ENCODE measurements at places on chromosomes 7 and 10.

GRCh38 chr7:108189733-108190388, 59.7 kb upstream of the LAMB4 start:
- DNase-seq = no peak

DNA sequence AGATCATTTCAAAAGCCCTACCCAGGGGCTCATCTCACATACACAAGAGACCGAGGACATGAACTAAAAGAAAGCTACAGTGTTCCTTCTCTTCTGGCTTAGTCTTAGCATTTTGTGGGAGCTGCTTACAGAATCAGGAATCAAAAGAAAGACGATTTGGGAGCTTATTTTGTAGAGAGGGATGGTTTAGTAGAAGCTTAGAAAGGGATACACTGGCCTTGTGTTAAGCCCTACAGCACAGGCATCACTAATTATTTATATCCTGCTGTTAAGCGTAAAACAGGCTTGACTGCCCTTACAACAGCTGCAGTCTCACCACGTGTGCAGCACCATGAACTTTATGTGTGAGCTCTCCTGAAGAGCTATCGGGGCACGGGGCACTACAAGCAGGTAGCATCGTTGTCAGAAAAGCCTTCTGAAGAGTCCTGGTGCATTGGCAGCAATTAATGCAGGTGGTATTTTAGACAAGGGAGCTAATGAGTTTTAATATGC, 798.3 kb downstream of the NXPH1 start:
- DNase-seq = no peak

GRCh38 chr10:73915206-73915851, 4.4 kb downstream of the PLAU start:
- no peak for DNase-seq

DNA sequence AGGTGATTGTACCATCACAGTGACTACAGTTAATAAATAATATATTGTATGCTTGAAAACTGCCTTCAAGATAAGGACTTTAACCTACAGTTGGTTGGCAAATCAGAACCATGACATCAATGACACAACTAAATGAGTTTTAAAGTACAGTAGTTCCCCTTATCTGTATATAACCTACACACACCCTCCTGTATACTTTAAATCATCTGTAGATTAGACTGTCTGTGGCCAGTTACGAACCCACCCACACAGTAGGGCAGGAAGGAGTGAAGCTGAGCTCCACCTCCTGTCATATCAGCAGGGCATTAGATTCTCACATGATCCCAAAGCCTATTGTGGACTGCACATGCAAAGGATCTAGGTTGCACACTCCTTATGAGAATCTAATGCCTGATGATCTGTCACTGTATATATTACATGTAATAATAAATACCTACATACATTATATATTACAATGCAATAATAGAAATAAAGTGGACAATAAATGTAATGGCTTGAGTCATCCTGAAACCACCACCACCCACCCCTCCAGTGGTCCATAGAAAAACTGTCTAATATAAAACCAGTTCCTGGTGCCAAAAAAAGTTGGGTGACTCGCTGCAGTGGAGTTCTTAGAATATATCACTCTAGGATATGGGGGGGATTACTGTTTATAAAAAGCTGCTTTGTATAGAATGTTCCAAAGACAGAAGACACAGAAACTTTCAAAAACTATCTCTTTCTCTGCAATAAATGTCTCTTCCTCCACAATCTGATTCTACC, 5.6 kb downstream of the TPK1 start:
- DNase-seq = no peak

DNA sequence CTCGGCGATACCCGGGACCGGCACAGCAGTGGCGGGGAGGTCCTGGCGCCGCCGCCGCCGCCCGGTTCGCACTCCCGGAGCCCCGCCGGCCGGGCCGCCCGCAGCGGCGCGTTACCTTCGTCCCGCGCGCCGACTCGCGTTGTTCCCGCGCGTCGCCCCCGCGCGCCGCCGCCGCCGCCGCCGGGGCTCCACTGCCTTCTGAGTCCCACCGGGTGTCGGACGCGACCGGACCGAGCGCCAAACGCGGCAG, at the start of gene EZH2:
Gene EZH2 (minus strand): TSS at position 243 of the 250 bp plus-strand sequence. CDS start 36,993 bp downstream, outside the sequence.
- DNase-seq = no peak

DNA sequence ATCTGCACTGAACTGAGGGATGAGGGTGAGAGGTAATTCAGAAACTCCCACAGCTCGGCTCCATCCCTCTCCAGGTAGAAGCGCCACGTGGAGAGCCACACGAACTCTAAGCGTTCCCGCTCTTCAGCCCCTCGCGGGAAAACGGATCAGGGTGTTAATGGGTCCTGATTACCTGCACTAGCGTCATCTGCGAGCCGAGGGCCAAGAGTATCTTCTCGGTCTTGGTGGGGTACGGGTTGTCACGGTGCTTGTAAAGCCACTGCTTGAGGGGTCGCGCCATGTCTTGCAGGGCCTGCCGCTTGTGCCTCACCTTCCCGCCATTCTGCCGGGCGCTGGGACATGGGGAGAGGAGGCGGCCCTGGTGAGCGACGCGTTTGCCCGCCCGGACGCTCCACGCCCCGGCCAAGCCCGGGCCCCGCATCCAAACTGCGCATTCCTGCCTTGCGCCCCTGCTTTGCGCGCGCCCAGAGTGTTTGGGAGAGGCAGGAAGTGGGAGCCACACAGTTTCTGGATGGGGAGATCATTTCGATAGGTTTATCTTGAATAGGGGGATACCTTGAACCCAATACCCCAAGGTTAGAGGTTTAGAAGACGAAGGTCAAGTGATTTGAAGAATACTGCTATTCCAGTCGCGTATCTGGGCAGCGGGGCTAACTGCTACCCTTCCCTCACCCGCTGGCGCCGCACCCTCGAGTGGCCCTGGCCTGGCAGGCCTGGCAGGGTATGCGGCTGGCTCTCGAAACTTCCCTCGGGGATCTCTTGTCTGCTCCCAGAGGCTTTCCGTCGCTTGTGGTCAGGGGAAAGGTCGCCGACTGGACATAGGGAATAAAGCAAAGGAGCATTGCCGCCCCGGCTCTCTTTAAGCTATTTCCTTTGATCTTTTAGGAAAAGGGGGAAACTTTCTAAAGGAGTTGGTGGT, 4.2 kb downstream of the MKX start:
- DNase-seq = no peak

DNA sequence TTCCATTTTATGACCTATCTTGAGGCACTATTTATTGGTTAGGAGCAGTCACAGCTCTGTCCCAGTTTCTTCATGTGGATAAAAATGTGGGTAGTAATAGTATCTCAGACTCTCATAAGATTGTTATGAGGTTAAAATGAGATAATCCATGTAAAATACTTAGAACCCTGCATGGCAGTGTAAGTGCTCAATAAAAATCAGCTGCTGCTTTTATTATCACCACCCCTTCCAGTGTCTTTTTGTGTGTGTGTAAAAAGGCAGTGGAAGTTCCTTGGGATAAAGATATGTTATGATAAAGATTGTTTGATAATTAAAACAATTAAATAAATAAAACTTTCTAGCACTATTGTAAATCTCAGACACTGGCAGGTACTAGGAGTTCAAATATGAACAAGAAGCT, 15.5 kb downstream of the TES start:
- DNase-seq = no peak

GRCh38 chr7:26029911-26030310, 122.1 kb upstream of the NFE2L3 start:
- no peak for DNase-seq

DNA sequence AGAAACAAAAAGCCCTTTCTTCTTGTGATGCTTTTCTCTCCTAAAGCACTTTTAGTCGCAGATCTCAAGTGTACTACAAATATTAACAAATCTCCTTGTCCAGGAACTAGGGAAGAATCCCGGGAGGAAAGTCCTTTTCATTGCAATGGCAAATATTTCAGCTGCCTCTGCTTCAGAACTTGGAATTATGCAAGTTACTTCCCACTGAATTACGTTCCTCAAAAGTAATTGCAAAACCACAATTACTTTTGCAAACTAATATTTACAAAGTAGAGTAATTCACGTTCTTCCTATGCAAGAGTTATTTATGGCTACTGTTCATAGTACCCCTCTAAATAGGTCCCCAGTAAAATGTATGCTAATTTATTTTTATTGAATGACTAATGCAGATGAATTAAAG, 14.5 kb downstream of the PRKCQ start:
- DNase-seq = no peak

- DNase-seq = no peak
Measured at GRCh38 chr7:85593355-85593754, 406.5 kb upstream of the SEMA3D start.

DNA sequence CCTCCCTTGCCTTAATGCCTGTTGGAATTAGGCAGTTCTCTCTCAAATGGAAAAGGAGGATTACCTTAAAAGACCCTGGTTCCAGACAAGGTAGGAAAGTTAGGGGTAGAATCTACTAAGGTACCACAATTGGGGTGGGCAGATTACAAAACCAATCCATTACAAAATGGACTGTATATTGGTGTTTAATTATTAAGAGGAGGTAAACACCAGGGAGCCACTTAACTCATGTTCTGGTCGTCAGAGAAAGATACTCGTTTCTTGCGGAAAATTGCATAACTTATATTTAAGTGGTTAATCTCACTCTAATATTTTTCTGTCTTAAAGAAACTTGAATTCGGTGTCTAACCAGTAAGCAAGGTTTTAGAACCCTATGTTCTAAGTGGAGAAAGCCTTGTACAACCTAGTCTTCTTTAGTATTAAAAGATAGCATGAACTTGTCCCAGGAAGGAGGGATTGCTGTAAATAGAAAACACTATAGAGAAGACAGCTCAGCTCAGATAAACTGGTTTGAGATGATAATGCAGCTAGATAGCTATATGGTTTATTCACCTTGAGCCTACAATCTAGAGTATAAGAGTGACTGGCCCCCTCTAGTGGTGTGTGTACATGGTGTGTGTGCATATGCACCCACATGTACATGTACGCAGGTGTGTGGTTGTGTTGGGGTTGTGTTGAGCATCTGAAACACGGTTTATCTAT, 58.0 kb upstream of the STRIP2 start:
- no peak for DNase-seq

- DNase-seq = no peak
Measured at GRCh38 chr10:92122941-92123450, 167.9 kb downstream of the CPEB3 start.

DNA sequence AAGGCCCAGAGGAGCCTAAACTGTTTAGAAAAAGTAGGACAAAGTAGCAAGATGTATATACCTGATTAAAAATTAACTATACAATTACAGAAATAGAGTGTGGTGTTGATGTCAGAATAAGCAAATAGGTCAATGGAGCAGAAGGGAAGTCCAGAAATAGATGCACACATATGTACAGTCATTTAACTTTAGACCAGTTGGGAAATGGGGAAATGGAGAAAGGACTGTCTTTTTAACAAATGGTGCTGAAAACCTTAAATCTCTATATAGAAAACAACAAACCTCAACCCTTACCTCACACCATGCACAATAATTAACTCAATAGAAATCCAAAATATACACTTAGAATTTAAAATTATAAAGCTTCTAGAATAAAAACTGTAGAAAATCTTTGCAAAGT, 72.2 kb downstream of the CH25H start:
- DNase-seq = no peak

DNA sequence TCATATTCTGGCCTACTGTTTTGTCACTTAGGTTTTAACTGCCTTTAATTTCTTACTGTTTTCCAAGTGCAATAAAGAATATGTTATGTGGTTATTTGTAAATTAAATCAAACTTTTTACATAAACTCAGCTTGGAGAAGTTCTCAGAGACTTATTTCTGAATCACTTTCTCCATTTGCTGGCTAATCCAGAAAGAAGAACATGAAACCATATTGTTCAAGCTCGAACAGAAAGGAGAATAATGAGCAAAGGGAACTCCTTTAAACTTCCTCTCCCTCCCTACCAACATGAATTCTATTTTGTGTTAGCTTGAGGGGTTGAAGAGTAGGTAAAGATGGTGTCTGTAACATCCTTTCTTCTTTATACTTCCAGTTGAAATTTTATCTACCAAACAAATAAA, 52.3 kb downstream of the SHTN1 start:
- no peak for DNase-seq

- DNase-seq = peak; percentile 43
Measured at GRCh38 chr7:158252837-158253669, 334.6 kb downstream of the PTPRN2 start.

Measured in coronary artery (tissue), 2 donors.